ENCODE measurements at places on chromosomes 6 and 20.
A peak's percentile ranks its signal among the peaks of the same experiment; 100 is the strongest.

DNA sequence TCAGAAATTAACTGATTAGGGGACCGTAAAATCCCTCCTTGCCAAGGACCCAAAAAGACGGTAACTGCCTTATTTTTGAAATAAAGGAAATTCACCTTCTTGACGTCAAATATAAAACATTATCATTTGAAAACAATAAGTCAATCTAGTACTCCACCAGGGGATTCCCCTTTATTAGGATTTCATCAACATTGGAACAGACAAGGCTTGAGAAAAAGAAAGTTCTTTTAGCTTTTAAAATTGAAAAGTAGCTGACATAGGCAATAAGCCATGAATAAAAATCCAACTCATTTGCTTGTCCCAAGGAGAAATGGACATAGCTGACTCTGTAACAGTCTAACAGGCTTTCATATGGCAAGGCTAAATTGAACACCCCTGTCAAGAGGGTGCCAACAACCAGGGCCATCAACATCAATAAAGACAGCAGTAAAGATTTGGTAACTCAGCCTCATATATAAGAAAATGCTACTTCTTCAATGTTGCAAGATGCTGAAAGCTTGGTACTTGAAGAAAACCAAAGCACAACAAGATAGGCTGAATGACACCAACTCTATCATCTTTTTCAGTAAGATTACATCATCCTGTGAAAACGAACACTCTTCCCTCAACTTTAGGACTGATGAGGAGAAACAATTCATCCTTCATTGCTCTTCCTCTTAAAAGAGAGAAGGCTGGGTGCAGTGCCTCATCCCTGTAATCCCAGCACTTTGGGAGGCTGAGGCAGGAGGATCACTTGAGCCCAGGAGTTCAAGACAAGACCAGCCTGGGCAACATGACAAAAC lies 121.0 kb upstream of the PRDM1 start:
- no peak for DNase-seq

- peak; percentile 94 for DNase-seq
Observed at GRCh38 chr6:26195376-26195923, 108.2 kb downstream of the HFE start.

- no peak for DNase-seq
Observed at GRCh38 chr6:7431313-7431673, 41.7 kb downstream of the RIOK1 start.

DNA sequence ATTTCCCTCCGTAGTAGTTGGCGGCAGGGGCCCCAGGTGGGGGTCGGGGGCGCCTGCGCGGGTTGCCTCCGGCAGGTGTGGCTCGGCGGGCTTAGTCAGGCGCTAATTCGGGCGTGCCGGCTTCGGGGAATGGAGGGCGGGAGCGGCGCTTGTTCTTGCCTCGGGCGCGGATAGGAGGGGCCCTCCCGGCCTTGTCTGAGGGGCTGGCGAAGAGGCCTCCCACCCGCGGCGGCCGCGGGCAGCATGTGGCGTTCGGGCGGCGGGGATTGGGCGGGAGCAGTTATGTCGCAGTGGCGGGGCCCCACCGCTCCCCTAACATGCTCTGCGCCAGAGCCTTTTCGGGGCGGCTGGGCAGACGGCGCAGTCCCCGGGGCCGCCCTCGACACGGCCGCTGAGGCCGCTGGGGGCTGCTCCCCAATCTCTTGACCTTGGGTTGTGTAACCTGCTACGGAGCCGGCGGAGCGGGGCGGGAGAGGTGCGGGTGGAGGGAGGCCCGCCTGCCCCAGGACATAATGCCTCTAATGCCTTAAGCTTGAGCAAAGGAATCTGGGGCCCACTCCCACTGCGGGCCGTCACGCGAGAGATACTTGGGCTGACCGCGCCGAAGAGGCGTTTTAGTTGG lies 1.1 kb downstream of the AMD1 start:
- DNase-seq, result peak; percentile 18

- no peak for DNase-seq
Observed at GRCh38 chr6:132731086-132731485, 17.2 kb upstream of the VNN1 start.

DNA sequence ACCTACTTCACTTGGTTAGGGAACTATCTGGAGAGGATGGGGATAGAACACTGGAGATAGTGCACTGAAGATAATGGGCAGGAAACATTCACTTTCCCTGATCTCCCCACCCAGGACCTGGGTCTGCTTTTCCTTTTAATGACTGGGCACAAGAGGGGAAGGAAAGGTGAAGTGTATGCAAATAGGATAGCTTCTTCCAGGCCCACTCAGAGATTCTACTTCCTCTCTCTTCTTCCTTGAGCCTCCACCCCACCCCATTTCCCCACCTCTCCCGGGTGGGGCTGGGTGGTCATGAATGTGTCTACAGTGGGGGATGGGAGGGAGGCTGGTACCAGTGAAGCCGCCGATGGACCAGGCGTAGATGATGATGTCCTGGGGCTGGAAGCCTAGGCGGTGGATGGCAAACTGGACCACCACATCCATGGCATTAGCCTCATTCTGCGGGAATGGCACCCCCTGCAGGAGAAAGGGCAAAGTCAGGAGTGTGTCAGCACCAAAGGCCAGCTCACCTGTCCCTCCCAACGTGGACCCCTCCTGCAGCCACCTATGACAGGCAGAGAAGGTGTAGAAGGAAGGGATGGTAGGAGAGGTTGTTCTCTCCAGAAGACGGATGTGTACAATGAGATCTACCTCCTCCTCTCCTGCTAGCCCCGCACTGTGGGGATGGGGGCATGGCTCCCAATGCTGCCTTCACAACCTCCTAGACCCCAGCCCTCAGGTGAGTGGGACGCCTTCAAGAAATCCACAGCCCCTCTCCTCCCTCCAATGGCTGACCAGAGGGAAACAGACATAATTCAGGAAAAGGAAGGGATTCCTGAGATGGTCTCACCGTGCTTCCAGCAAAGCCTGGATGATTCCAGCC lies 8.6 kb upstream of the LY6G5C start:
- DNase-seq, result no peak

GRCh38 chr6:134065706-134066105 lies 13.3 kb upstream of the SLC2A12 start:
- DNase-seq, result peak; percentile 22
